ENCODE measurements at places on chromosomes 13 and 19. TPM values are rescaled to one million over a fixed set of nuclear protein-coding genes. Genes with fewer than 3 reads are reported as not detected.

Gene RNF225
- 3.8 TPM for total RNA-seq

Gene LGALS4
- total RNA-seq = 0.35 TPM

Gene KLK3
- total RNA-seq = not detected

Gene MAP4K1
- total RNA-seq = not detected

All from airway epithelial cell (primary cell).